ENCODE measurements at places on chromosomes 1 and 21. TPM values are rescaled to one million over a fixed set of nuclear protein-coding genes. Genes with fewer than 3 reads are reported as not detected.
A peak's percentile ranks its signal among the peaks of the same experiment; 100 is the strongest.

DNA sequence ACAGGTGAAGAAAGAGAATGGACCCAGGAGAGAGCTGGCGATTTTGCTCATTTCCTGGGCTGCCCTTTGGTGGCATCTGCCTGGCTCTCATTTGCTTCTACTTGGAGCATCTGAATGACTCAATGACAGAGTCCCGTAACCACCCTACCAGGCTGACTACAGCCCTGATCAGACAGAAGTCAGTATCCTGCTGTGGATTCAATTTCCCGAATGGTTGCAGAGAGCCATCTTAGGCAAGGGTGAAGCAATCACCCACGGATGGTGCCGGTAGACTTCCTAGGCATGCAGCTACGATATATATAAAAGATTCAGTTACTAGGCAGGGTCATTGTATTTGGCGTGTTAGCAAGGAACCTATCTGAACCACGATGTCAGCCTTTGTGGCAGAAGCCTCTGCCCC is 10.2 kb downstream of the AJAP1 start:
- no peak for DNase-seq

Gene KPRP
- not detected for total RNA-seq

- DNase-seq, result no peak
Measured at GRCh38 chr21:35696644-35697043, 363.7 kb downstream of the SETD4 start.

- no peak for DNase-seq
Measured at GRCh38 chr1:178684542-178685000, 40.5 kb upstream of the RALGPS2 start.

DNA sequence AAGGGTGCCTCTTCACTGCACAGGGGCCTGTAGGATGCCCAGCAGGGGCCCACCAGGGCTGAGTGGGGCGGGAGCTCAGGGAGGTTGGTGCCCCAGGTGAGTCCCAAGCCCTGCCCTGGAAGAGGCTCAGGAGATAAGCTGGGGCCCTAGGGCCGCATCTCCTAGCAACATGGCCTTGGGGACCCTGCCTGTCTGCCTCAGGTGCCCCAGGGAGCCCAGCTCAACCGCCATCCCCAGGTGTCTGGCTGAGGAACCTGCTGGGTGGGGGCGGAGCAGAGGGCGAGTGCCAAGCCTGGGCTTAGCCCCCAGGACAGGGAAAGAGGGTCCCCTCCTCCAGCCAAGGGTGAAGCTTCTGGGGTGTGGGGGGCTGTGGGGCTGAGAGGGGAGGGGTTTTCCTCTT is 54.8 kb downstream of the FOXO6 start:
- no peak for DNase-seq

DNA sequence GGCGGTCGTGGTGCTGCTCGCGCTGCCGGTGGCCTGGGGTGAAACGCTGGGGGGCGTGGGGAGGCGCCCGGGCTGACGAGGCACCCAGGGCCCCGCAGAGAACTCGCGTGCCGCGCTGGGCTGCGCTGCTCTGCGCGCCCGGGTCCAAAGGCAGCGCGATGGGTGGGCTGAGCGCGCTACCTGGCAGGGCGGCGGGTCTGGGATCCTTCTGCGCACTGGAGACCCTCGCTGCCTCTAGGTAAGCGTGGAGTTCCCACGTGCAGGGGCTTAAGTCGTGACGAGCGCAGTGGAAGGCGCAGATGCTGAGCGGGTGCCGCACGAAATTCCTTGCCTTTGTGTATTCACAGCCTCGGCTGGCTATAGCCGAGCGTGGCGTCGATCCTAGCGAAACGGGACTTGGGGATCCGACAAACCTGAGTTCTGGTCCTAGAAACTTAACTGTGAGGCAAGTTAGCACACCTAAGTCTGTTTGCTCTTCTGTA is 24.6 kb downstream of the CR1L start:
- no peak for DNase-seq

Gene EPHA10
- 1.0 TPM for total RNA-seq

Gene VSIG8
- total RNA-seq, result not detected

Gene CACNA1S
- total RNA-seq, result not detected

Gene CD164L2
- 3.3 TPM for total RNA-seq

GRCh38 chr1:231642618-231643017 is 16.0 kb downstream of the DISC1 start:
- DNase-seq, result no peak

Gene FCGR1A
- total RNA-seq, result not detected

DNA sequence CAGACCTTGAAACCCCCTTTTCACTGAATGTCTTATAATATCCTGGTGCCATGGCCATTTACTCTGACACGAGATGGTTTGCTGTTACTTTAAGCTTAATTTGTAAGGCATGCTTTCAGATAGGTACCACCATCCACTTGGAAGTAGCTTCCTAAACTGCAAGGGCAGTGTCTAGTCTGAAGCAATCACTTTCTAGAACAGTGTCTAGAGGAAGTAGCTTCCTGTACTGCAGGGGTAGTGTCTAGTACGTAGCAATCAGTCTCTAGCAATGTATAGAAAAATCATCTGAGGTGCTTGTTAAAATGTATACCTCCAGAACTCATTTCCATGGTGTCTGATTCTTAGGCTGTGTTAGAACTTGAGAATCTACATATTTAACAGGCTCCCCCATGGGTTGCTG is 42.5 kb downstream of the ZBTB40 start:
- no peak for DNase-seq

- no peak for DNase-seq
Measured at GRCh38 chr1:153880962-153881361, 41.8 kb downstream of the GATAD2B start.

DNA sequence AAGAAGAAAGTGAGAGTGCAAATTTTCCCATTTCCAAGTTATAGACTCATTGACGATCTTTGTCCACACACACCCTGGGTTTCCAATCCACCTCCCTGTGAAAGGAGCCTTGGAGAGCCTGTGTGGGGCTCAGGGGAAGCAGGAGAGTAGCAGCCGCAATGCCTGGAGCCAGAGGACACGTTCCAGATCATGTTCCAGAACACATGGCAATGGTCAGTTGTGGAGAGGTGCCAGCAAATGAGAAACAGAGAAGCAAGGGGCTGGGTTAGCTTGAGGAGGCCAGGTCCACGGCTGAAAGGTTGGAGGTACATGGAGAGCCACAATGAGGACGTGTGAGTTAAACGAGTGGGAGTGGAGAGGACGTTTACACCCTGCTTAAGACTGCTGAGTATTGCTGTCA is 33.0 kb upstream of the SIPA1L2 start:
- no peak for DNase-seq

DNA sequence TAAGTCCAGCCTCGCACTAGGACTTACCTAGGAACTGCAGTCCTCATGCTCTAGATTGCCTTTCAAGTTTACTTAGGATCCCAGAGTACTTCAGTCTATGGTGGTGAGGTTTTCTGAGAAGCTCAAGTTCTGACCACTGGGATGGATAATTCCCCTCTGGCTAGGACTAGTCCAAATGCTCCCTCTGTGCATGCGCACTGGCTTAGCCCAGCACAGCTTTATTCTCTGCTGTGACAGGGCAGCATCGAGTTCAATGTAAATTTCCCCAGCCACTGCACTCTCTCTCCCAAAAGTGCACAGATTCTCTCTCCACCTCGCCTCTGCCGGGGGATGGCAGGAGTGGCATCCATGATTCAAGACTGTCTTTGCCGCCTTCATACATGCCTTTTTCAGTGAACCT is 241.6 kb downstream of the ZNF326 start:
- DNase-seq, result no peak

DNA sequence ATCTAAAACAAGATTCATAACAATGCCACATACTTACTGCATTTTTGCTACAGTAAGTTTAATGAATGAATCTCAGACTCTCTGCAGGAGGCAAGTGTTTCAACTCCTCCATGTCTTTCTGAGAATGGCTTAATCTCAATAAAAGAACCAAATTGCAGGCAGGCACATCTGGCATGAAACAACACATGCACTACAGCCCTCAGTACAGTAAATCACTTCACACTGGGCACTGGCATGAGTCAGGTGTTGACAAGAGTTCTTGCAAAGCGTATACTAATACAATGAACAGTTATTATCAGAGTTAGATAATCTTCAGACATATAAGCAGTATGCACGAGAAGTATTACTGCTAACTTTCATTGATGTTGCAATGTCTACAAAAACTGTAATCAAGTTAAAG is 1386.8 kb downstream of the MRPL39 start:
- DNase-seq, result no peak

DNA sequence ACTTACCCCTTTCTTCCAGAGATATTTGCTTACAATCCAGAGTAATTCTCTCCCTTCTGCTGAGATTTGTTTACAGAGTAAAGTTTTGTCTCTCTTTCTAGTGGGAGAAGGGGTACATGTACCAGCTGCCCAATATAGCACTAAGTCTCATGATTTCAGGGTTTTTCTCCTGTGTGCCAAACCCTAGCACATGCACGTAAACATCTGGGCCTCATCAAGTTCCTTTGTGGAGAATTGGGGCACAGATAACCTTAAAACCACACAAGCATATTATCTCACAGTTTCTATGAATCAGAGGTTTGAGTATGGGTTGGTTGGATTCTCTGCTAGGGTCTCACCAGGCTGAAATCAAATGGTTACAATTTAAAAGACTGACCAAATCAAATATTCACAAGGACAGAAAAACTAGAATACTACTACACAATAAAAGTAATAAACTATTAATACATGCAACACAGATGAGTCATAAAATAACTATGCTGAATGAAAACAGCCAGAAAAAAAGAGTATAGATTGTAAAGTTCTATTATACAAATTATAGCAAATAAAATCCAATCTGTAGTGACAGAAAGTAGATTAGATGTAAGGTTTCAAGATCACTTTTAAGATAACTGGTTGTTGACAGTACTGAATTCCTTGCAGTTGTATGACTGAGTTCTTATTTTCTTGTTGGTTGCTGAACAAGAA is 347.4 kb upstream of the PTBP2 start:
- DNase-seq, result no peak

Gene NMNAT2
- total RNA-seq, result 20.9 TPM

- no peak for DNase-seq
Measured at GRCh38 chr1:182955596-182956588, 2.9 kb upstream of the SHCBP1L start.

Gene ZBTB37
- total RNA-seq, result 11.3 TPM

DNA sequence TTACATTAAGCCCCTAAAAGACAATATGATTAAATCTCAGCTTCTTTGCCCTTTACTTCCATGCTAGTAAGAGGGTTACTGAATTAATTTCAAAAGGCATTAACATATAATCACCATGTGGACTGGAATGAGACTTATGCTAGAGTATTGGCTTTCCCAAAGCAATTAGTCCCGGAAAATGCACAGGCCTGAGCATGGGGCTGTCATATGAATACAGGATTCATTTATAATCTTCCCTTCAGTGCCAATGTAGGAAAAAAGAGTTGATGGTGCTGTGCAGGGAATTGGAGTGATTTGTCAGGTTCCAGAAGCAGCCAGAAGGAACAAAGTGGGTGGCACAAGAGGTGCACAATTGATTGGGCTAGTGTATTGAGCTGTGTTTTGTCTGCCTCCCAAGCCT is 199.0 kb upstream of the L1TD1 start:
- no peak for DNase-seq

- no peak for DNase-seq
Measured at GRCh38 chr1:62908168-62908695, 124.3 kb downstream of the ATG4C start.

Gene TAS1R1
- 0.13 TPM for total RNA-seq

GRCh38 chr1:102174259-102174863 is 177.6 kb upstream of the OLFM3 start:
- peak; percentile 54 for DNase-seq

Gene SPRR4
- not detected for total RNA-seq

Gene GNG4
- total RNA-seq, result 96.8 TPM

Gene LAMC1
- 90.3 TPM for total RNA-seq

DNA sequence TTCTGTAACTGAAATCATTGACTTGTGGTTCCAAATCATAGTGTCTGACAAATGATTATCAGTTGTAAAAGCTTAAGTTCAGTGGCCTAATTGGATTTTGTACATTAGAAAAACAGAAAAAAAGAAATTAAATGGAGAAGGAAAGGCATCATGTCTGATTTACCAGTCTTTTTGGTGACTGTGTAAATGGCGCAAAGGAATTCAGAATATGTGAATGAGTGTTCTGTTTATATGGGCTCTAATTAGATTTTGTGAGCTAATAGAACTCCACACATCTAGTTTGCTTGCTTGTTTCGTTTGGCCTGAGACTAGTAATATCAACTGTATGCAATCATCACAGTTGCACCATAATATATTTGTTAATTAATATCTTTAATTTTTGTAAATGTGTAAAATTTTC is 151.7 kb downstream of the PLA2G4A start:
- no peak for DNase-seq

Gene LAMB3
- total RNA-seq, result 0.67 TPM

DNA sequence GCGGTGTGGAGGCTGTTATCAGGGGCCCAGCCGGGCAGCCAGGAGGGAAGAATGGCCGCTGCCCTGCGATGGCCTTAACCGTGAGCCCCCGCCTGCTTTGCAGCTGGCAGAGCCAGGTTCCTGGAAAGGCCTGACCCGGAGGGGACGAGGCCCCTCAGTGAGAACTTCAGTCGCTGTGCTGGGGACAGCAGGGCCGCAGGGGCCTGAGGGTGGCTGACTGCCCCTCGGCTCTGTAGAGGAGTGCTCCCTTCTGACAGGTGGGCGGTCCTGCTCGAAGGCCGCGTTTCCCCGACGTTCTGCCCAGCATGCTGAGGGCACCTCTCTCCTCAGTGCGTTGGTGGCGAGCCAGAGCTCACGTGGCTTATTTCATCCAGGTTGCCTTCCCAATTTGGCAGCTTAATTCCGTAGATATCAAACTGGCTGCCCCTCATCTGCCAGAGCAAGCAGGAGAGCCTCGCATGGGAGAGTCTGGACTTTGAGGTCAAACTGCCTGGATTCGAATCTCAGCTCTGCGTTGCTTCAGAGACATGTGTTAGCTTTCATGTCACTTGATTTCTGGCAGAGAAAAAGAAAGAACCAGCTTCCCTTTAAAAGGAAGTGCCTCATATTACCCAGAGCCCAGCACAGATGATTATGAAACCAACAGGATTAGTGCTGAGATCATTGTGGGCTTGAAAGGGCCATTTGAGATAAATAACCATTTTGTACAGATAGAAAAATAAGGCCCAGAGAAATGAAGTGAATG is 239.8 kb downstream of the SDCCAG8 start:
- no peak for DNase-seq

GRCh38 chr1:78088015-78088414 is 42.2 kb downstream of the GIPC2 start:
- DNase-seq, result no peak

GRCh38 chr1:208101661-208102431 is 142.3 kb downstream of the PLXNA2 start:
- no peak for DNase-seq

Gene KRTAP21-1
- not detected for total RNA-seq

Gene C8B
- total RNA-seq, result not detected

GRCh38 chr21:46046471-46046870 is 51.4 kb upstream of the COL6A2 start:
- DNase-seq, result no peak

Gene CELA2A
- not detected for total RNA-seq

Gene RHCE
- total RNA-seq, result not detected

DNA sequence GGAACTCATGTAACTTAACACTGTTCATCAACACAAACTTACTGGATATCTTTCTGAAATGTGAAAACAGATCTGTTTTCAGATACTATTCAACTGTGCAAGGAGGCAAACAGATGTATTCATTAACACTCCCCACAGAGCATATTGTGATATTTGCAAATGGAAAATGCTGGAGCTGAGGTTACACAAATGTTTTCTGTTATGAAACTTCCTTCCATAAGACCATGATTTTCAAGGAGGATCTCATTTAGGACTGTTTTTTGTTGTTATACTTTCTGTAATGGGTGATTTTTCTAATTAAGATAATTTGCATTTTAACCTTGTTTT is 56.1 kb downstream of the GABPA start:
- DNase-seq, result no peak

Gene TMEM200B
- total RNA-seq, result 11.0 TPM

GRCh38 chr1:17404034-17404684 is 32.2 kb downstream of the PADI6 start:
- peak; percentile 62 for DNase-seq
